ENCODE measurements at places on chromosomes 5 and 9.
A peak's percentile ranks its signal among the peaks of the same experiment; 100 is the strongest.

DNA sequence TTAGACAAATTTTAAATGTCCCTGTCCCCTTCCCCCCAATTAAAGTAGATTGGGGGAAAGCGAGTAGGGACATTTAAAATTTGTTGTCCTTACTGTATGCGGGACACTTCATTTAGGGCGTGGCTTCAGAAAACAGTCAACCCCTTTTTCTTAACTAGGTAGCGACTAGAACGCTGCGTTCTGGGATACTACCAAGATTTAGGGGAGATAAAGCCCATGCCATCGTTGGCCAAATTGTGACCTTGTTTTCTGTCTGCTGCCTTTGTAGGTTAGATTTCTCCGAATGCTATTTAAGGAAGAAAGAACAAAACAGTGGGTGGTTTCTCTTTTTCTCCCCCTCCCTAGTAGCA, 1.2 kb downstream of the CKS2 start:
- DNase-seq, result no peak

DNA sequence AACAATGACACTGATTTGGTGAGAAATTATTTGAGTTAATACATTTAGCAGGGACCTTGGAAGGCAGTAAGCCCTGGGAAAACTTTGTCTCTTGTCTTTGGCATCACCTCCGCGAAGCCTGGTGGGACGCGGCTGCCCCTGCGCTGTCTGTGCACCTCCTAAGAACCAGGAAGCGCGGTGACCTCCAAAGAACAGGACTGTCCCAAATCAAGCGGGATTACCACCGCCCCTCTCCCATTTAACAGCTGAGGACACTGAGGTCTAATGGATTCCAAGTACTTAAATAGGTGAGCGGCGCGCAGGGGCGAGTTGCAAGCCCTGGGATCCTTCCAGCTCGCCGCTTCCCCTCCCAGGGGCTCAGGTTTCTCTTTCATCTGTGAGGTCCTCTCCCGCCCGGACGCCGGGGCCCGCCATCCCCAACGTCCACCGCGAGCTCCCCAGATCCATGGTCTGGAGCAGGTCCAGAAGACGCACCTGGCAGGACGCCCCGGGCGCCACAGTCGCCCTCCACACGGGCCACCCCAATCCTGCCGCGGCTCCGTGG, 432 bp downstream of the STARD4 start:
- DNase-seq, result peak; percentile 37

- DNase-seq, result no peak
Measured at GRCh38 chr5:173765661-173766060, 122.5 kb upstream of the CPEB4 start.

DNA sequence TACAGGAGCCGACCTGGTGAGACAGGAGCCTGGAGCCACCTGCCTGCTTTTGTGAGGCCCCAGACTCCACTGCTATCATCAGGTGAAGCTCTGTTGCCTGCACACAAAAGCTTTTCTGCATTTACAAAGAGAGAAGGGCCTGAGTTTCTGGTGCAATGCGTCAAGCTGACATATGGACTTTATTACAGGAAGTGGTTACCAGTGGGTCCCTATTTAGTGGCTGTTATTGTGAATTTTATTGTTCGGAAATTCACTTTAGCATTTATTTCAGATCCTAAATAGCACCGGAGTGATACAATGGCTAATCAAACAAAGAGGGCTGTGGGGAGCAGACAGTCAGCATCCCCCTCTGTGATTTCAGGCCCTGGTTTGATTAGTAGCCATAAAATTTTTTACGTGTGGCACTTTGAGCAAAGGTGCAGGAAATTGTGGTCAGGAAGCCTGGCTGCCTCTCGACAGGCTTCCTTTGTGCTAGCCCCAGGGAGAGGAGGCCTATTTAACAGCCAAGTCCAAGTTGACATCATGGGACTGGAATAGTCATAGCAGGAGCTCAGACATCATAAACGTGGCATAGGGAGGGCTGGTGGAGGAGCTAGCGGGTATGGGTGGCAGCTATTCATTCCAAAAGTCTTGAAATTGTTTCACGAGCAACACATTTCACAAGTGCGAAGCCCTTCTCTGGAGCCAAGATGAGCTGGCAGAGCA, 8.4 kb downstream of the TGFBI start:
- DNase-seq, result peak; percentile 48

DNA sequence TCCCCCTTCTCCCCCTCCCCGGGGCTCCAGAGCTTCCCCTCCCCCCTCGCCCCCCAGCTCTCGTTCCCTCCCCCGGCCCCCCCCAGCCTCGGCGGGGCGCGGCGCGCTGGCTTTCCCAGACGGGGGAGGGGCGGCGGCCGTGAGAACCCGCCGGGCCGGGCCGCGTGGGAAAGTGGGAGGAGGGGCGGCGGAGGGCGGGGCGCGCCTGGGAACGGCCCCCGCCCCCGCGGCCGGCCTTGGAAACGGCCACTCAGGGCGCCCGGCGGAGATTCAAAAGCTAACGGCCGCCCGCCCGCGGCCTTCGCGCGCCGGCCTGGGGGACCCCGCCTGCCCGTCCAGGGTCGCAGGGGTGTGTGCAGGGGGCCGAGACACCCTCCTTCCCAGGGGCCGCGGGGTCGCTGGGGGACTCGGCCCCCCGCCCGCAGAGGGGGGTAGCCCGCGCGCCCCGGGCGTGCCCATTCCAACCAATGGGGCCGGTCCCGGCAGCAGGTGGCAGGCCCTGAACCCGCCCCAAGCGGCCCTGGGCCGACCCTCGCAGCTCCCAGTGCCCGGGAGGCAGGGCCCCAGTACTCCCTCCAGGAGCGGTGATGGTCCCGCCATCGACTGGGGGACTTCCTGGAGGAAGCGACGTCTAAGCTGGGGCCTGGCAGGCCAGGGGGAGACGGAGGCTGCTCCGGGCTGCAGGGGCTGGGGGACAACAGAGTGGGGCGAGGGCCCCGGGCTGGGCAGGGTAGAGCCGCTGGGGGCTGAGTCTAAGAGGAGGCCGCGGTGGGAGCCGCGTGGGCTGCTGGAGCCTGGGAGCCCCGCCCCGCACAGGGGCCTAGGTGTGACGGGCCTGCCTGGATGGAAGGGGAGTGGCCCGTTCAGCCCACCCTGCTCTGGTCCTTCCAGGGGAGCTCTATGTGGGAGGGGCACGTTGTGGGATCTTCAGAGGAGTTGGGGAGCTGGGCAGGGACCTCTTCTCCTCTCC, 14.2 kb upstream of the NRARP start:
- DNase-seq, result peak; percentile 46

GRCh38 chr5:132901036-132901435, 27.6 kb downstream of the LEAP2 start:
- no peak for DNase-seq

DNA sequence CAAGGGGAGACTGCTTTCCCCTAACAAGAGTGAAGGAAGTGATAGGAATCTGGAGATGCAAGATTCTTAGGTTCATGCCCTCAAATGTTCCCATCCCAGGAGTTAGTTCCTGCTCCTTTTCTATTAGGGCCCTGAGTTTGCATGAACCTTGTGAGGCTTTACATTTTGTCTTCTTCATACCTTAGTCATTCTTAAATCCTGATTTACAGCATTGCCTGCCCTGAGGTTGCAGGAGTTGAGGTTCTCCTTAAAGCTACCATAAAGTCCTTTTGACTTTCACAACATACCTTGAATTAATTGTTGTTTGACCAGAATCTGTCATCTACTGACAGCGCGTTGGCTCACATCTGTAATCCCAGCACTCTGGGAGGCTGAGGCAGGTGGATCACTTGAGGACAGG, 151.5 kb upstream of the ABCA1 start:
- DNase-seq, result no peak

DNA sequence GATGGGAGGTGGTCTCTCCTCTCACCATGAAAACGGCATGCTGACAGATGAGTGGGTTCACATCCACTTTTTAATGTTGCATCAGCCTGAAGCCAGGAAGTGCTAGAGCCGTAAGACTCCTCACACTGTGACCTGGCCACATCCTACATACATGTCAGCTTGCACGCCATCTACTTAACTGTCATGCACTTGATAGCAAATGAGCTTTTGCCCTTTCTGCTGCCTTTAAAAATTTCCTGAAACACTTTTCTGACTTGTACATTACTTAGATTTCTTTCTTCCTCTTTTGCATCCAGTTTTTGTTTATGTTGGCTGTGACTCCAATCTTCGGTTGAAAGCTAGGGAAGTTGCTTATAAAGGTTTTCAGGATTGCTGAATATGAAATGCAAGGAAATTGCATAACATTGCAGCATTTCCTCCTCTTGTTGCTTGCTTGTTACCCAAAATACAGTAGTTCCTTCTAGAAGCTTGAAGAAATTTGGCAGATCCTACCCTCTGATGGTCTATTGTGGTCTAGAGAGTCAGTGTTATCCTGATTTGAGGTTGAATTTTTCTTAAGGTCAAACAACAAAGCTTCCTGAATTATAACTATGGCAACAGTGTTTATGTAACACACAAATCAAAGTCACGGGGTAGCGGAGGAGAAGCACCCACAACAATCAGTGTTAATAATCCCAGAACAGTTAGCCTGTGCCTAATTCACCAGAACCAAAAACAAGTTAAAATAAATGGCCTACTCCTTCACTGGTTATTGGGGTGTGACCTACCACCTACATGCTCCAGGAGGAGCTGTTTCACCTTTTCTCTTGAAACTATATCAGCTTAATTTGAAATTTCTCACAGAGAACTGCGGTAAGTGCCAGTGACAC, 232.5 kb downstream of the ARHGAP26 start:
- DNase-seq, result peak; percentile 86

DNA sequence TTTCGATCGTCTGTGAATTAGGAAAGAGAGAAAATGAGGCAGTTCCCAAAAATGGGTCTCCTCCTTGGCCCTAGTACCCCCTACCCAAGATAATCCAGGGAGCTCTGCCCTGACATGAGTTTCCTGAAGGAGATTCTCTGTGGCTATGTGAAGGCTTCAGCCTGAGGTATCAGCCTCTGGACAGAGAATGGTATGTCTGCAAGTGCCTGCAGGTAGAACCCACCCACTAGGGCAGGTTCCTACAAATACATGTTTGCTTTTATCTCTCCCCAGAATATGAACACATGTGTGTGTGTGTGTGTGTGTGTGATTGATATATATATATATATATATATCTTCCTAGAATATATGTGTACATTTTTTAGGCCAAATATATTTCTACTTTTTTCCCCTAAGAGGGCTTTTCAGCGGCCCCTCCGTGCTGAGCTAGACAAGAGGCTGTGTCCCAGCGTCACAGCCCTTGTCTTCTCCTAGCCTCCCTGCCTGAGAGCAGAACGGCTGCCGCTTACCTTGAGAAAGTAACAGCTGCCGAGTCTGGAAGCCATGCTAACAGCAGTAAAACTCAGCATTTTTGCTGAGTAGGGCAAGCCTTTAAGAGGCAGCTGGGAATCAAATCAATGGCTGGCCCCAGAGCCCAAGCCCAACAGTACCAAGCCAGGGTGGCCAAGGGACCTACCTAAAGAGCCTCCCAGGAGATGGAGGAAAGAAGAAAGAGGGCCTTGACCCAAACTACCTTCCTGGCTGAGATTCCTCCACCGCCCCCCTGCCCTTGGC, 2.1 kb downstream of the BRINP1 start:
- DNase-seq, result no peak

GRCh38 chr5:141704782-141705297, 22.8 kb upstream of the ARAP3 start:
- no peak for DNase-seq

DNA sequence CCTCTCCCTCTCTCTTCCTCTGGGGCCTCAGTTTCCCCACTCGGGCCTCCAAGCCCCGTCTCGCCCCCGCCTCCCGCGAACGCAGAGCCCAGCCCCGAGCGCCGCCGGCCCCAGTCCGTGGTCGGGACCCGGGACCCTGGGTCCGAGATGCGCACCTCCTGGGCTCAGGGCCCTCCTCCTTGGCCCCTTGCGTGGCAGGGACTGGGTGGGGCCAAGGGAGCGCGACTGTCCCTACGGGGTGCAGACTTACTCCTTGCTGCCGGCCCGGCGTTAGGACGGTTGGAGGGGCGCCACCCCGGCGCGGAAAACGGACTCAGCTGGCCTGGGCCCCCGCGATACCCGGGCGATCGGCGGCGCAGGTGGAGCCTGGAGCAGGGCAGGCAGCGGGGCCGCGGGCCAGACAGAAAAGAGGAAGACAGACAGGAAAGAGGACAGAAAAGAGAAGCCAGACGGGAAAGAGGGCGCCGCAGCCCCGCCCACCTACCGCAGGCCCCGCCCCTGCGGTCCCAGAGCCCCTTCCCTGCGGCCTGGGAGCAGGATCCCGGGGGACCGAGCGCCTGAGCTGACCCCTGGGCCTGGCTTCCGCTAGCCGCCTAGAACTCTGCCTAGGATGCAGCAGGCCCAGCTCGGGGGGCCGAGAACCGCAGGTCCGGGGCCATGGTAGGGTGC, at the start of gene GBGT1:
GBGT1 (minus strand) TSS at position 411 of the 669 bp plus-strand sequence. CDS start 1,502 bp downstream, outside the sequence.
- DNase-seq, result peak; percentile 22

Measured in amniotic epithelial cell (primary cell).